Activated CD4-positive, alpha-beta T cell treated with anti-CD3 and anti-CD28 coated beads, Interleukin-10, Interleukin-2, amounts not matched to agents 100 ng/mL and 50 ng/mL, durations not matched to agents 16 hours and 8 hours (primary cell): ENCODE measurements at places on chromosomes 1 and 21.

- no peak for DNase-seq
These were observed 50.5 kb upstream of the ATF3 start for GRCh38 chr1:212557739-212558692.

GRCh38 chr1:218679391-218679790, 334.3 kb downstream of the TGFB2 start:
- DNase-seq = no peak

- DNase-seq = peak; percentile 46
These were observed 4.0 kb downstream of the RNF207 start for GRCh38 chr1:6209661-6210580.

DNA sequence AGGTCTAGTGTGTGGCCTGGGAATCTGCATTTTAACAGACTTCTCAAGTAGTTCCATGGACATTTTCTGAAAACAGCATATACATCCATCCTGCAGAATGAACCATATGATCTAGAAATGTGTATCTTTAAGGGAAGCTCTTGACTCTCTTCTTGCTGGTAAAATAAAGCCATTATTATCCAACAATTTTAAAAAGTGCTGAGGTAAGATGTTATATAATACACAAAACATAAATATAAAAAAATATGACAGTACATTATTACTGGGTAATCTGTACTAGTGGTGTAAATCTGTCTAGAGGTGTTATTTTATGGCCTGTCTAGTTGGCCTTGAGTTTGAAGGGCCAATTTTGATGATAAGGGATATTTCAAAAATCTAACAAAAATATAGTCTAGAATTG, 201.2 kb downstream of the HMCN1 start:
- no peak for DNase-seq

DNA sequence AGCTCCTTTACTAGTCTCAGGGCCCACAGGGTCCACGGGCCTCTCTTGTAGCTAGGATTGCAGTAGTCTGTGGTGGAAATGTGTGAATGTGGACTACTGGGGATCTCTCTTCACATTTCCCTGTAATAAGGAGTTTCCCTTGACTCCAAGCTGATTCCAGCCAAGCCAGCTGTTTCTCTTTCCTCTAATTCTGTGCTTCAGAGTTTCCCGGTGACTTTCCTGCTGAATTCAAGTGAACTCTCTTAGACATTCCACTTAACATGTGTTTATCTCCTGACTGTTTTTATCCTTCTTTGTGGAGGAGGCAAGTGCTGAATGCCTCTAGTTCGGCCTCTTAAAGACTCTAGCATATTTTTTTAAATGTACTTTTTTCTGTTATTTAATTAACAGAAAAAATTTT, 354.0 kb upstream of the RGS18 start:
- no peak for DNase-seq

- peak; percentile 63 for DNase-seq
These were observed 5.8 kb upstream of the ITGB2 start for GRCh38 chr21:44926331-44927101.

DNA sequence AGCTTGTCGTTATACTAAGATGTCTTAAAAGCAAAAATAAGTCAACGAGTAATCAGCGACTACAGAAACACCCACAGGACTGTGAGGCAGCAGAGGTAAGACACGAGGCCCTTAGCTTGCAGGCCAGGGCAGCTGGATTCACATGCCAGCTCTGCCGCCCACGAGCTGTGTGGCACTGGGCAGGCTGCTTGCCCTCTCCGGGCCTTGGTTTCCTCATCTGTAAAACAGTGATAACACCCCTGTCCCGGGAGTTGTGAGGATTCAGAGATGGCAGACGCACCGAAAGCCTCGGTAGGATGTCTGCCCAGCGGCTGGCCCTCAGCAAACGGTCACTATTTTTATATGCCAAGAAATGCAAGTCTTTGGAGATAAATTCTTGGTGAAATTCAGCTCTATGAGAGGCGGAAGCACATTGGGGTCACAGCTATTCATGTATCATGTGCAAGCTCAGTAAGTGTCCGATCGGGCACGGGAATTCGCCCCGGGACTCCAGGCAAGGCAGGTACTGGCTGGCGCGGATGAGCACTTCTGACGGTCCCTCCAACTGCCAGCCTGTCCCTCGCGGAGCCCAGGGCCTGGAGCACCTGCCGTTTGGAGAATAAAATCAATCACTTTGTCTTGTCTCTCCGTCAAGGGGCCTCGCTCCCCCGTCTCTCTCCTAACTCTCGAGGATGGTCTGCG, 1.1 kb downstream of the C2CD2 start:
- DNase-seq = no peak

DNA sequence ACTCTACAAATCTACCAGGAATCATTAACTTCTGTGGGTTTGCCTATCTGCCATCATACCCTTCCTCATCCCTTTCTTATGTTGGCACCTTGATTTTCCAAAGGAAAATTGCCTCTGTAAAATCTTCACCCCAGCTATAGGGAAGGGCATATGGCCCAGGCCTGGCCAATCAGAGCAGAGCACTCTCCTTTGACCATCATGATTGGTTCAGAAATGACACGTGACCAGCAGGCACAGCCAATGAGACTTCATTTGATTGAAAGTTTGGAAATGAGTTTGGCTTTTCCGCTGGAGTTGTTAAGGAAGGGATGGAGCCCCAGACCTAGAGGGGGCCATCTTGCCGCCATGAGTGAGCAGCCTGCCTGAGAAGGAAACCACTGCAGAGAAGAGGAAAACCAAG, 35.1 kb upstream of the IFFO2 start:
- DNase-seq = no peak

DNA sequence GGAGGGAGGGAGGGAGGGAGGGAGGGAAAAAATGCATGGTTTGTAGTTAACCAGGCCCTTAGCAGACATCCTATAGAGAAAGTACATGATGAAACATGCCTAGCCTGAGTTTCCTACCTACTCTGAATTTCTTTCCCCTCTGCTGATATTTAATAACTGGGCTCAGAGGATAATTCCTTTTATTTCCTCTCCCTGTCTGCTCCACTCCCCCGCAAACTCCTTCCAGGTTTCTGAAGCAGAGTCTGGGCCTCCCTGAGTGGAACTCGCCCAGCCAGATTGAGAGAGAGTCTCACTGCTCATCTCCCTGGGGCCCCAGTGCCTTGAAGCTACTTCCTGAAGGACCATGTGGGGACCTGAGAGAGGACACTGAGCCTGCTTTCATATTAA, 111.9 kb upstream of the SLC44A3 start:
- no peak for DNase-seq

- no peak for DNase-seq
These were observed 172.0 kb upstream of the CAMK1G start for GRCh38 chr1:209411491-209411929.

DNA sequence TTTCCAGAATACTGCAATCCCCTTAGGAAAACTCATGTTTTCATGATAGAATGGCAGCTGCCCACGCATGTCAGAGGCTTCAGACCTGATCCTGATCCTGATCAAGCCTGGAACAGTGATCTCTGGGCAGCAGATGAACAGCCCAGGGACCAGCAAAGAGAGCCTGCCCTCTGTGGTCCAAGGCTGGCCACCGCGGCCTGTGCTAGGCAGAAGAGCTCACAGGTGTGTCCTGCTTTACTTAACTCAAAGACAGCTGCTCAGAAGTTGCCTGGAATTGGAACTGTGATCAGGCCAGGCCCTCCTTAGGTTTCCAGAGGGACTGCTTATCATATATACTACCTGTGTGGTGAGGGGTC, 21.2 kb upstream of the BCAR3 start:
- no peak for DNase-seq

DNA sequence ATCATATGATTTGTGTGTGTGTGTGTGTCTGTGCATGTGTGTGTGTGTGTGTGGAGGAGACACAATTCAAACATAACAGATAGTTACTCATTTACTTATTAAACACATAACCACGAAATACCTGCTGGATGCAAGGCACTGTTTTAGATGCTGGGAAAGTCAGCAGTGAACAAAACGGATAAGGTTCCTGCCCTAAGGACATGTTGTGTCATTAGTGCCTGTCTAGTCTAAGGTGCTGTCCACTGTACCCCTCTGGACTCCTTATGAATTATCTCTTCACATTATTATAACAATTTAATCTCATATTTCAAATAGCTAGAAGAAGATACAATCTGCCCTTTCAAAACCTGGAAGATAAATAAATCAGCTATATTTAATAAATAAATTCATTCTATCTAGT, 162.4 kb downstream of the PLPPR5 start:
- no peak for DNase-seq

DNA sequence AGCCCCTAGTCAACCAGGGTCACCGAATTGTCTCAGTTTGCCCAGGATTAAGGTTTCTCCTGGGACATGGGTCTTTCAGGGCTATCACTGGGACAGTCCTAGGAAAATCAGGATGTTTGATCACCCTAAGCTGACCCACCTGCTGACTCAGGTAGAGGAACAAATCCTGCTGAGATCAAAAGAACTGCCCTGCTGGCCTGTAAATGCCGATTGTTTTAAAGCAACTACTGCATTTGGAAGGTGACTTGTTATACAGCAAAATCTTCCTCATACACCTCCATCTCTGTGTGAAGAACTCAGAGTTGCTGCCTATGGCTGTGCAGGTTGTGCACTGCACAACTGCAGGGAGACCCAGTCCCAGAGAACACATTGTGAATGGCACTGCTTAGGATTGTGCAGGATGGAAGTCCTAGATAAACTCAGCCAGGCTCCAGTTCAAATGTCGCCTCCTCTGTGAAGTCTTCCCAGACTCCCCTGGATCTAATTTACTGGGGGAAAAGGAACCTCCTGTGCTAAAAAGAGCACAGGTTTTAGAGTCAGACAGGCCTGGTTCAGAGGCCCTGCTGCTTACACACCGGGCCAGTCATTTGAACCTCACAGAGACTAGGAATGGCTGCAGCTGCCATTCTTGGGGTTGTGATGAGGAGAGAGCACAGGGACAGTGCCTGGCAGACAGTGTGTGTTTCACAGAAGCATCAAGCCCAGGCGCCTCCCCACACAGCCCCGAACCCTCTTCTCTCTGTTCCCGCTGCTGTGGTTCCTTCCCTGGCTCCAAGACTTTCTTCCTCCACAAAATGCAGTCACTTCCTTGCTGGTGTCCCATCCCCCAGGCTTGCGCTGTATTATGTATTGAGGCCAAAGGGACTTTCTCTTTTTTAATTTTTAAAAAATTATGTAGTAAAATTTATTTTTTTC, 23.2 kb upstream of the LRP8 start:
- no peak for DNase-seq

GRCh38 chr21:14952916-14953315, 111.9 kb downstream of the NRIP1 start:
- no peak for DNase-seq

DNA sequence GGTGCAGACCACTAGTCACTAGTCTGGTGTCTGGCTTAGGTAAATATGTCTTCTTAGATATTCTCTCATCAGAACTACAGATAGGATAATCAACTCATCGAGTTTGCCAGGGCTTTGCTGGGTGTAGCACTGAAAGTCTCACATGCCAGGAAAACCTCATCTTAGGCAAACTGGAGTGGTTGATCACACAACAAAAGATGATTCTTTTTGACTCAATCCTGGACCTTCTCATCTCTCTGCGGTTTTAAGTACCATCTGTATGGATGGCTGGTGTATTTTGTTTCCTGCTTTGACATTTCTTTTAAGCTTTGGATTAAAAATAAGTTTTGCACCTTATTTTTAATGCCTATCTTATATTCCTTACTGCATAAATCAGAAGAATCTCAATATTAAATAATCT, 11.3 kb downstream of the GBP2 start:
- DNase-seq = peak; percentile 32

GRCh38 chr1:119249283-119249682, 108.8 kb upstream of the WARS2 start:
- DNase-seq = no peak

- no peak for DNase-seq
These were observed 116.4 kb downstream of the PBX1 start for GRCh38 chr1:164675342-164675904.

GRCh38 chr1:232613752-232614381, 16.1 kb downstream of the SIPA1L2 start:
- DNase-seq = no peak

GRCh38 chr21:45323487-45324311, 36.0 kb upstream of the POFUT2 start:
- no peak for DNase-seq

- DNase-seq = no peak
These were observed 21.4 kb downstream of the FOXO6 start for GRCh38 chr1:41382480-41383090.

GRCh38 chr21:41403331-41403730, 22.7 kb upstream of the MX1 start:
- no peak for DNase-seq

DNA sequence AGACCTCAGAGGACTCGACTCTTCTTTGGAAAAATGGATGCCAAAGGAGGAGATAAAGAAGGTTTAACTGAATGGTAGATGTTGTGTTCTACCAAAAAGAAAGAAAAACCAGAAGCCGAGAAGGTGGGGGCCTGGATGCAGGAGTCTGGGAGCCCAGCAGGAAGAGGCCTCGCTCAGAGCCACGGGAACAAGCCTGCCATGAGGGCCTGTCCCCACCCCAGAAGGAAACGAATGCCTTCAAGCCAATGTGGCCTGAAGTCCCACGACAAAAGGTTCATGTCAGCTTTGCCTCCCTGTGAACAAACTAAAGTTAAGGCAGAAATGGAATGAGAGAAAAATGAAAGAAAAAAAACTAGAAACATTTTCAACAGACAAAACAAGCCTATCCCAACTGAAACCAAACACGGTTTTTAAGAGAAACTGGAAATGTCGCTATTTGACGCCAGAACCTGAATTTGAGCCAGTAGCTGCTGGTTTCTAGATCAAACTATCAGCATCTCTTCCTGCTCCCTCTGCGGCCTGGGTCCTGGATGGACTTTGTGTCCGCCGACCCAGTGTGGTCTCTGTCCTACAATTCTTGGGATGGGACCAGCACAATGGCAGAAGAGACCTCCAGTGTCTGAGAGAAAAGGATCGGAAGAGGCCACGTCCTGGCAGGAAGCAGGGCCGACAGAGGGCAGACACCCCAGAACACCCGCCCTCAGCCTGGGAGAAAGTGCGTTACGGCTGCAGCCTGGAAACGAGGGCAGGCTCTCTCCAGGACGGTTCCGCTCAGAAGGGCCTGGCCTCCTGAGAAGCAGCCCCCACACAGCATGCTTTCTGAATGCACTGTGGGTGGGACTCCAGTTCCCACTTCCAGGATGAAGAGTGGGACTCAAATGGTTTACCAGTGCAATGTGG, 35.2 kb downstream of the SLC45A1 start:
- DNase-seq = no peak

GRCh38 chr1:151024540-151025146, 11.7 kb upstream of the BNIPL start:
- DNase-seq = peak; percentile 78

- no peak for DNase-seq
These were observed 29.1 kb downstream of the FHAD1 start for GRCh38 chr1:15275921-15276683.

- no peak for DNase-seq
These were observed 188.9 kb downstream of the RHOU start for GRCh38 chr1:228923973-228924686.

GRCh38 chr1:30185809-30186208, 537.6 kb downstream of the MATN1 start:
- DNase-seq = no peak

GRCh38 chr21:31592963-31593560, 66.4 kb upstream of the SOD1 start:
- no peak for DNase-seq

GRCh38 chr1:188499690-188500089, 1670.9 kb downstream of the PLA2G4A start:
- DNase-seq = no peak

GRCh38 chr1:175192630-175193526, at the start of gene KIAA0040:
Gene KIAA0040 (minus strand): TSS chr1:175192776. CDS start chr1:175161013, 31,763 bp downstream.
- peak; percentile 77 for DNase-seq

GRCh38 chr21:43865540-43866259, 677 bp downstream of the AGPAT3 start:
- peak; percentile 55 for DNase-seq
